Effector memory CD8-positive, alpha-beta T cell (primary cell): ENCODE measurements at places on chromosomes 16 and 17.

GRCh38 chr16:25224731-25225319, 8.1 kb downstream of the AQP8 start:
- DNase-seq, result no peak

- DNase-seq, result no peak
Measured at GRCh38 chr16:73151225-73151624, 103.3 kb upstream of the ZFHX3 start.

- no peak for DNase-seq
Measured at GRCh38 chr16:78583441-78583840, 484.0 kb downstream of the WWOX start.

DNA sequence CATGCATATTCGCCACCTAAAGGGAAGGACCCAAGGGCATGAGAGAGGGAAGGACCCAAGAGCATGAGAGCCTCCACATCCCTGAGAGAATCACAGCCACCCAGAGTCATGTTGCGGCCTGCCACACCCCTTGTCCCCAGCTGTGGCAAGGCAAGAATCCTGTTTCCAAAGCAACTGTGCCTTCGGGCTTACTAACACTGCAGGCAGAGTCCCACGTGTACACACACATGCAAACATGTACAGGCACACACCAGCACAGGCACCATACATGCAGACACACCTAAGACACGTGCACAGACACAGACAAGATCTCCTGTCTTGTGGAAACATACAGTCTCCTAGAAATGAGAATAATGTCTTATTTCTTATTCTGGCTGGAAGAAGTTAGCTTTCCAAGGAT, 92.4 kb upstream of the CDYL2 start:
- no peak for DNase-seq

DNA sequence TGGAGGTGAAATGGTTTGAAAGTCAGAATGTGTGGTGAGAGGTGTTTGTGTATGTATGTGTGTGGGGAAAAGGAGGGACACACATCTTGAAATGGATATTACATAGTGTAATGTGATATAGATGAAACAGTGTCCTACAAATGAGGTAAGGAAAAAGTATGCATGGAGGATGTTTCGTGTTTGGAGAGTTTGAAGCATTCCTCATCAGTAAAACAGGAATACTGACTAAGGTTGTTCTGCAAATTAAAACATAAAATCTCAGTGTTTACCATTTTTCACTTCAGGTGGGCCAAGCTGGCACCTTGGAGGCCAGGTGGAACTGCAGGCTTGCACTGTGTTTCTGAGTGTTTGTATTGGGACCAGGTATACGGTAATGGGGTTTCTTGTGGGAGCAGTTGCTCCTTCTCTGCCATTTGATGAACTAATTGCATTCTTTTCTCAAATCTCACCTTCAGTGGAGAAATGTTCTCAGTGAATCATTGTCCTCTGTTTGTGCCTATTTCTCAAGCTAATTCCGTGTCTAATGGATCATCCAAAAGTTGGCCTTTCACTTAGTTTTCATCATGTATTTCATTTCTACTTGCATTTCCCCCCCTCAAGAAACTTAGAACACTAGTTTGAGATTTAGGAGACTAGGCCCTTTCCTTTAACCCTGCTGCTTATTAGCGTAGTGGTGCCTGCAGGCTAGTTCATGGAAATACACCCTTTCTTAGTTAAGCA, 8.2 kb upstream of the TBKBP1 start:
- no peak for DNase-seq

DNA sequence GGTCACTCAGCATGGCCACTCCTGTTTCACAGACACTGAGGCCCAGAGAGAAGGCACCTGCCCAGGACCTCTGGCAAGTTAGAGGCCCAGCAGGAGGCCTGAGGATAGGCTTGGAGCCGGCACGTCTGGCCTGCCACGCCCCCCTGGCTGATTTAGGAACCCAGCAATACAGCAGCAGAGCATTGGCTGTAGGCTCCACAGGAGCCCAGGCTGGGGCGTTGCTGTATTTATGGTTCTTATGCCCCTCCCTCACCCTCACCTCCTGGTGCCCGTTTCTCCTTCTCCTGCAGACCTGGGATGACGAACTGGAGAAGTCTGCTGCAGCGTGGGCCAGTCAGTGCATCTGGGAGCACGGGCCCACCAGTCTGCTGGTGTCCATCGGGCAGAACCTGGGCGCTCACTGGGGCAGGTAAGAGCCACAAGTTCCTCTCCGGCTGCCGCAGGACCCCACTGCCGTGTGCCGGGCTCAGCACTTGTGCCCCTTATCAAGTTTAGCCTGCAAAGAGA, 25.8 kb downstream of the CRISPLD2 start:
- DNase-seq, result no peak

- no peak for DNase-seq
Measured at GRCh38 chr17:30005709-30006320, 64.4 kb downstream of the EFCAB5 start.
